ENCODE measurements at places on chromosomes 11 and 22.

DNA sequence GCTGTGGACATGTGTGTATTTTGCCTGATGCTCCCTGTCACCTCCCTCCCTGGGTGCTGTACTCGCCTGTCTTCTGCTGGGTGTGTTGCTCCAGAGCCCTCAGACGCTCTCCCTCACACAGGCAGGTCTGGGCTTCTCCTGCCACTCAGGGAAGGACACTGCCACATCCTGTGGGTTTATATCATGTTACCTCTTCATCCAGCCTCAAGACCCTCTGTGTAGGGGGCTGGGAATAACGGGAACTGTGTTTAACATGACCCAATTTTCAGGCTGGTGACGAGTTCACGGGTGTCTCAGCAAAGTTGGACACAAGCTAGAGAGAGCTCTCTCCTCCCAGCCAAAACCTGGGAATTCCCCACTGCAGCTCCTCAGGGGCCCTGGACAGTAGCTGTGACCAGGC lies 24.6 kb downstream of the MYBPC3 start:
- no peak for DNase-seq

DNA sequence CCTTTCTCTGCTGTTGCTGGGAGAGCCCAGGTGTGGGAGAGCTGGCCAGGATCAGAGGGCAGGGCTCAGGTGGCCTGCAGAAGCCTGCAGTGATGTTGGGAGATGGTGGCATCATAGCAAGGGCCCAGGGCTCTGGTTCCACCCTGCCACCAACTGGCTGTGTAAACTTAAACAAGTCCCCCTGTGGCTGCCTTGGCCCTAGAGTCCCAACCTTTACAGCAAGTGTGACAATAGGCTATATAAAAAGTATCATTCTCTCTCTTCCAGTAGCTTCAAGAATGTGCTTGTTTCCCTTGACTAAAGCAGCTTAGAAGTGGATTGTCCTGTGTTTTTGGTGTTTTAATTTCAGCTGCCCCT lies 201.8 kb upstream of the E2F8 start:
- no peak for DNase-seq

DNA sequence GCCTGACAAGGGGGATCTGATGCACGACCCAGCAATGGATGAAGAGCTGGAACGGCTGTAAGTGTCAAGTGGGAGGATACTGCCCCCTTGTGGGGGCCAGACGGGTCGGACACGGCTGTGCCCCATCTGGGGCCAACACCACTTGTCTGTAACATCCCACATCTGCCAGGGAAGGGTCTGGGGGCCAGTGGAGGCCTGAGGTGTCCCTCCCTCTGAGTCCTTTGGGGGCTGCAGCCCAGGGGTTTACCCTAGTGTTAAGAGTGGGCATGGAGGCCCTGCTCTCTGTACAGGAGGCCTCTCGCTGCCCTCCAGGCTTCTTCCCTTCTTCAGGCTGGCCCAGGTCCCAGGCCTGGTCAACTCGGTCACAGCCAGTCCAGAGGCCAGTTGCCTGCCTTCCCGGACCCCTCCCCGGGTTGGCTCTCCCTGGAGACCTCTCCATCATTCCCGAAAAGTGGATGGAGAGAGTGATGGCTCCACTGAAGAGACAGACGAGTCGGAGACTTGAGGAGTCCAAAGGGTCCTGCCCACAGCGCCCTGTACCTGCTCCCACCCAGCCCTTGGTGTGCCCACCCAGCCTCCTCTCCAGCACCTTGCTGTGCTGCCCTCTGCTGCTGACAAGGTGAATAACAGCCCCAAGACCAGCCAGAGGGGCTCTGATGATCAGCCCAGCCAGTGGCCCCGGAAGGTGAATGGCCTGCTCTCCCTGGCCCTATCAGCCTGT lies 15.4 kb downstream of the ARFGAP2 start:
- peak; percentile 81 for DNase-seq

DNA sequence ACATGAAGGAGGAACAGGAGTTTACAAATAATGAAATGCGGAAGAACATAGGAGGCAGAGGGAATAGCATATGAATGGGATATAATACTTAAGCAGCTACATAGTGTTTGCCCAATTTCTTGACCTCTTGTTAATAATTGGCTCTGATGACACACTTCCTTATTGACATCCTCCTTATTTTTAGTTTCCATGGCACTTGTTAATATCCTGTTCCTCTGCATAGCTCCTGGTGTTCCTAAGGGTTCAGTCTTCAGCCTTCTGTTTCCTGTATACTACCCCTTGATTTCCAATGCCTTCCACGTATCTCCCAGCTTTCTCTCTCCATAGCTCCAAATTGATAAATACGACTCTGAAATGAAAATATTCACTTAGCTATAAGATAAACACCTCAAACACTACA lies 663.8 kb upstream of the API5 start:
- no peak for DNase-seq

- no peak for DNase-seq
Observed at GRCh38 chr22:20226077-20226716, 41.9 kb downstream of the RTN4R start.

DNA sequence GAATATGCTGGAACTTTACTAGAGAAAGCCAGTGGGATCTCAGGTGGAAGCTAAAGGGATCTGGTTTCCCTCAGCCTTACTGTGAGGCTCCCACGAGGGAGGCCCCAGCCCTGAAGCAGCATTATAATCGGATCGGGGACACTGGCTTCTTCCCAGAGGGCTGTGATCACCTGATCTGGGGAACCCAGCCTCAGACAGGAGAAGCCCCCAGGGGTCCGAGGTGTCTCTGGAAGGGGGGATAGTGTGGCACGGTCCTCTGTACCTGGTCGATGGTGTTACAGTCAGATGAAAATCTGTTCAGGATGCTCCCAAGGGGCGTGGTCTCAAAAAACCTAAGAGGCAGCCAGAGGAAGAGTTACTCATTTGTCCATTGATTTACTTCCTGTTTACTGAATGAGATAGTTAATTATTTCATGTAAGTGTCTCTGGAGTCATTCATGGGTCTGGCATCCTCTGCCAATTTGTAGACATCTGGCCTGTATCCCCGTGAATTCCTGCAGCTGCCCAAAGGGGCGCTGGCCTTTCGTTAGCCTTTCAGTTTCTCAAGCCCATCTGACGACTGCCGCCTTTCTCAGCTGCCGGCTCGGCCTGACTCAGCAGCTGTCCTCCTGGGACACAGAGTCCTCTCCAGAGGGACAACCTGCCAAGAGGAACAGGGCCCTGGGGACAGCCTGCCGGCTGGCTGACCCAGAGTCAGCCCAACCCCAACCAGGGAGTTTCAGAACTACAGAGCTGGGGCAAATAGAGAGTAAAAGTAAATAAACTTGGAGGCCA lies 17.0 kb upstream of the KCNJ11 start:
- peak; percentile 79 for DNase-seq

DNA sequence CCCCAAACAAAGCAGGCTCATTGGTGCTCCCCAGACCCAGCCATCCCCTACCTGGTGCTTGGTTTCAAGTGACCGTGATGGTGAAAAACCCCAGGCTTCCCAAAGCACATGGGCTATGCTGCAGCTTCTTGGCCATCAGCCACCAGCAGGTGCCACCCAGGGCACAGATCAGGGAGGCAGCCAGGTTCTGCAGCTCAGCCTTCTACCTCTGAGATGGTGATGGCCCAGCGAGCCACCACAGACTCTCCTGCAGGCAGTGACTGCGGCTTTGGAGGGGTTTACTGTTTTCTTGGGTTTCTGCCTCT lies 70.0 kb upstream of the ALX4 start:
- DNase-seq, result no peak

DNA sequence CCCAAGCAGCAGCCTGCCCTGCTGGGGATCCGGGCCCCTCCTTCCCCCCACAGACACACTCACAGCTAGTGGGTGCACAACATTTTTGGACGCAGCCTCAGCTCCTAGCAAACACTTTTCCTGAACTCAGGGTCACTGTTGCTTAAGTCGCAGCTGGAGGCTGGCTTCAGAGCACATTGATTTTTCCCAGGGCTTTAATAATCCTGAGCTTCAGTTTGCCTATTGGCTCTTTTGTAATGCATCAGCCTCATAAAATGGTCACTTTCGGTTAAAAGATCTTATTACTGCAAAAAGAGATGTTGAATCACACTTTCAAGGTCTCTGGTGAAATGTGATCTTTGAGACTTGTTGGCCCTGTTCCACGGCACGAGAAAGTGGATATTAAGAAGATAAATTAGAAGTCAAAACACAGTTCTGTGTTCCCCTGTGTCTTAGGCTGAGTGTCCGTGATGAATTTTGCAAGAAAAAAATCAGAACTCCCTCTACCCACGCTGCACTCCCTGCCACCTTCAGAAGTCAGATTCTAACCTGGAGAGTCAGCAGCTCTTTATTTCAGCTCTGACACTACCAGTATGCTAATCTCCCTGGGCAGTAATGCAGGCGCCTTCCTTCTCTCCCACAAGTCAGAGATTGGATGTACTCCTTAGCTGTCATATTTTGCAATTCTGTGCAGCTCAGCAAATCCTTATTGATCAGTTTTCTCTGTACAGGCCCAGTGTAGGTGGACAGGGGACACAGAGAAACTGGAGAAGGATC lies 158.2 kb upstream of the E2F8 start:
- no peak for DNase-seq

DNA sequence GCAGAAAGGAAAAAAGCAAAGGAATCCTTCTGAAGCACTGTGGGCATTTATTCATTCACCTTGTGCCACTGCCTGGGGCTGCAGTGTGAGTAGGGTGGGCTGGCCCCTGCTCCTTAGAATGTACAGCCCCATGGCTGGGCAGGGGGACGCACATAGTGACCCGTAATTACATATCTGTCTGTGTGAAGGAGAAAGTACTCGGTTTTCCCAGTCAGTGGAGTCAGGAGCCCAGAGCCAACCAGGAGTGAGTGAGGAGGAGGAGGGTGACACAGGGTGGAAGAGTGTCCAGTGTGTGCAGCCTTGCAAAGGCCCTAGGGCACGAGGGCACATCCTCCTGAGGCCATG lies 91.9 kb downstream of the CDKN1C start:
- DNase-seq, result no peak

DNA sequence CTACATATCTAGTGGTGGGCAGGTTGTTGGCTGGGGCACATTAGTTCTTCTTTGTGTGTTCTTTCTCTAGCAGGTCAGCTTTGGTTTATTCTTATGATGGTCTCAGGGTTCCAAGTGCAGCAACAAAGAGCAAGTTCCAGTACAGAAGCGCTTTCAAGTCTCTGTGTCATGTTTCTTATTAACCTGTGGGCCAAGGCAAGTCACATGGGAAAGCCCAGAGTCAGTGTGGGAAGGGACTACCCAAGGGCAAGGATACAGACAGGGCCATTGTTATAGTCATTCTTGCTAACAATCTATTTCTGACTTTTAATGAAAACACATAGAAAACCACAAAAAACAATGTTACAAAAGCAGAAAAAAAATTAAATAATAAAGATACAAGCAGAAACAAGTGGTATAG lies 754.6 kb downstream of the TBC1D22A start:
- DNase-seq, result no peak

DNA sequence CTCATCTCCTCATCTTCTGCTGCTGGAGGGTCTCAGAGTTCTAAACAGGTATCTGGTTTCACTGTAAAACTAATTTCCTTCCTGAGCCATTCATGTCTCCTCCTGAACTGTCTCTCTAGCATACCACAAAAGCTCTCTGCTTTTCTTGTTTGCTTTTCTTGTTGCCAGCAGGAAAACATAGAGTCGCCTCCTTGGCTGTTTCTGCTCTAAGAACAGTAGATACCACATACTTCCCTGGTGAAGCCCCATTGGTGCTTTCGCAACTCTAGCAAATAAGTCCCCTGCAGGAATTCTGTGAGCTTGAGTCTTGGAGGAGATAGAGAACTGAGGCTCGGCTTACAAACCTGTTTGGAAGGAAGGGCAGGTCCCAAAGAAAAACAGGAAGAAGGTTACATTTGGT lies 7.0 kb downstream of the DIXDC1 start:
- DNase-seq, result no peak

GRCh38 chr11:47280860-47281259 lies 10.9 kb downstream of the MADD start:
- no peak for DNase-seq

DNA sequence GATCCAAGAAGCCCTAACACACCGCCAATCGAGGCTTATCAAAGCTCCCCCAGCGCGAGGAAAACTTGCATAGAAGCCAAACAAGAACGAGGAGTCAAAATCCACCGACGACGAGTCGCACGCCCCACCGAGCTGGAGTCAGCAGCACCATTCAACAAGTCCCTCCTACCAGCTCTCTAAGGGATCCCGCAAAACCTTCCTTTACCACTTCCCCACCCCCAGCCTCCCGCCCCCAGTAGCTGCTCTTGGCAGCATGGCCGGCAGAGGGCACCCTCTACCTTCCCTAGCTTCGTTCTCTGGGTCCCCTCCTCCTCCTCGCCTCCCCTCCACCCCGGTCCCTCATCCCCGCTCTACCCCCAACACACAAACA lies 1.4 kb downstream of the BDNF start:
- DNase-seq, result peak; percentile 87

- DNase-seq, result no peak
Observed at GRCh38 chr22:46453829-46454503, 83.5 kb downstream of the CELSR1 start.

DNA sequence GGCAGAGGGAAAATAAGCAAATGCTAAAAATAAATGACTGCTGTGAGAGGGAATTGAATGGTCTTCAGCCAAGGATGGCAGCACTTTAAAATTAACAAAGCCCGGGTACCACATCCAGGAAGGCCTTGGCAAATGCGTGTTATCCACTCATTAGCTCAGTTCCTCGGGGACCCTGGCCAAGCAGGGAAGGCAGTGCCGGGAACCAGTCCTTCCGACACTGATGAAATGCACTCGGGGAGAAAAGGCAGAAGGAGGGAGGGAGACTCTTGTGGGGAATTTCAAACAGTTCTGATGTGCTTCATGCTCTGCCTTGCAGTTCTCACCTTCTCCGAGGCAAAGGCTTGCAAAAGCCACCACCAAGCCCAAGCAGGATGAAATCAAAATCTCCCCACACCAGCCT lies 38.3 kb downstream of the CLPB start:
- peak; percentile 80 for DNase-seq

DNA sequence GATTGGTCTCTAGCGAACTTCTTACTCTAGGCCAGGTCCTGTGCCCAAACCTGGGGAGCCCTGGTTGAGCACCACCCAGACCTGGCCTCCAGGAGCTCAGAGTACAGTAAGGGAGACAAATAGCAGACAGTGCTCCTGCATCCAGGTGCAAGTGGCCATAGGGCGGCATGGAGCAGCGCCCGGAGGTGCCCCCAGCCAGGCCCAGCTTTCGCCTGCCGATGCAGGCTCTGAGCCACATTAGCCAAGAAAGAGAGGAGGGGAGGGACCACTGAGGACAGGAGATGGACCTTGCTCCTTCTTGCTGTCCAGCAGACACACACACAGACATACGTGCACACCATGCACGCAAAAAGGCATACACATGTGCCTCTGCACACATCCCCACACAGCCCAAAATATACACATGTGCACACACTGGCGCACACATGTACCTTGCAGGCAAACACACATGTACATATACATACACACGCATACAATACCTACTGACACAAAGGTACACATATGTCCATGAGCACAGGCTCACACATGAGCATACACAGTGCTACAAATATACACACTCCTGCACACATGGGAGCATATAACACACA lies 68.7 kb upstream of the FGF3 start:
- no peak for DNase-seq

GRCh38 chr11:130272336-130272735 lies 42.4 kb downstream of the ZBTB44 start:
- no peak for DNase-seq

- no peak for DNase-seq
Observed at GRCh38 chr11:78732246-78732645, 157.6 kb upstream of the NARS2 start.

Data from Ammon's horn (tissue), 1 donor.